Stimulated activated CD4-positive, alpha-beta T cell treated with anti-CD3 and anti-CD28 coated beads, Interleukin-15, amount 100 ng/mL, for 1 hour (primary cell): ENCODE measurements at places on chromosomes 16 and 17.

GRCh38 chr17:44604116-44604761 is 47.0 kb downstream of the FZD2 start:
- no peak for DNase-seq

DNA sequence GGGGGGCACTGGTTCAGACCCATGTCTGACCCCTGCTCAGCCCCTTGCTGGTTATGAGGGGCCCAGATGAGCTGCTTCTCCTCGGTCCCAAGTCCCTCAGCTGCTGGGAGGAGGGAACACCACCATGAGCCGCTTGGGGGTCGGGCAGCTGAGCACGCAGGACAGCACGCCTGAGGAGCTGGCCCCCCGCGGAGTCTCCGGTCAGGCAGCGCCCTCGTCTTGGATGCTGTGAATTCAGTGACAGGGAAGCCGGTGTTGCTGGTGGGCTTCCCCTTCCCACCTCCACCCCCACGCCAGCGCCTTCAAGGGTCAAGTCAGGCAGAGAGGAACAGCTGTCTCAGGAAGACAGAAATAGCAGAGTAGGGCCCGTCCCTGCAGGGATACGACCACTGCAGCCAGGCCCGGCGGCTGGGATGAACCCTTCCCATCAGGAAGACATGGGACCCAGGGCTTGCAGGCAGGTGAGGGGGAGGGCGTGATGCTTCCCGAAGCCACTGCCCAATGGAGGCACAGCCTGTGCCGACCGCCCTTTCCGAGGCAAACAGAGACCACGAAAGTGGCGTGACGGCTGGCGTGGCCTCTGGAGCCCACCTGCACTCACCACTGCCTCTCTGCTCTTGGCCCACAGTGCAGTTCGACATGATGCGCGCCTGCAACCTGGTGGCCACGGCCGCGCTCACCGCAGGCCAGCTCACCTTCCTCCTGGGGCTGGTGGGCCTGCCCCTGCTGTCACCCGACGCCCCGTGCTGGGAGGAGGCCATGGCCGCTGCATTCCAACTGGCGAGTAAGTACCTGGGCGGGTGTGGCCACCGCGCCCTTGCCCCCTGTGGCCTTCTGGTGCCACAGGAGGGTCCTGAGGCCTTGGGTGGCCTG is 8.1 kb downstream of the TMEM204 start:
- DNase-seq: no peak

DNA sequence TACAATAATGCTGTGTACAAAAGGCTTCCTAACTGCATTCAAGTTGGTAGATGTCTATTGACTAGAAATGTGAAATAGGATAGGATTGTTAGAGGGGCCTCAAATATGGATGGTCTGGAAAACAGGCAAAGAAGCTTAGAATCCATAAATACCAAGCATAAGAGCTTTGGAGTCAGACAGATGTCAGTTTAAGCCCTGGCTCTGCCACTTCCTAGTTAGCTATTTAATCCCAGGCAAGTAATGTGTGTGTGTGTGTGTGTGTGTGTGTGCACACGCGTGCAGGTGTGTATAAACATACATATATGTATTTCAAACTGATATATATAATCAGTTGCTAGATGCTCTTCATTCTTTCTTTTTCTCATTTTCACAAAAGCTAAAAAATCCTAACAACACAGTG is 66.7 kb downstream of the MMD start:
- no peak for DNase-seq

GRCh38 chr17:4272972-4273368 is 9.2 kb upstream of the ANKFY1 start:
- DNase-seq: no peak

- peak; percentile 26 for DNase-seq
These were observed at the start of gene GH2 for GRCh38 chr17:63881935-63882601. Gene GH2, minus strand, starts transcription at chr17:63881944. Its CDS starts 143 bp downstream, at chr17:63881801.

- no peak for DNase-seq
These were observed 8.7 kb downstream of the C16orf87 start for GRCh38 chr16:46822270-46822669.

GRCh38 chr16:69890114-69890891 is 60.8 kb upstream of the CLEC18A start:
- no peak for DNase-seq

- DNase-seq: no peak
These were observed 172.4 kb upstream of the CACNG5 start for GRCh38 chr17:66662496-66662895.

DNA sequence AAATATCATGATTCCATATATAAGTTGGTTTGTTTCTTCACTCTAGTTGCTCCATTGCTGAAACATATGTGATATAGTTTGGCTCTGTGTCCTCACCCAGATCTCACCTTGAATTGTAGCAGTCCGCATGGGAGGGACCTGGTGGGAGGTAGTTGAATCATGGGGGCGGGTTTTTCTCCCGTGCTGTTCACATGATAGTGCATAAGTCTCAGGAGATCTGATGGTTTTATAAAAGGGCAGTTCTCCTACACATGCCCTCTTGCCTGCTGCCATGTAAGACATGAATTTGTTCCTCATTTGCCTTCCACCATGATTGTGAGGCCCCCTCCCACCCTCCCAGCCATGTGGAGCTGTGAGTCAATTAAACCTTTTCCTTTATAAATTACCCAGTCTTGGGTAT is 915.5 kb downstream of the KCNJ2 start:
- no peak for DNase-seq
